ENCODE measurements at places on chromosomes 3 and 15. TPM values are rescaled to one million over a fixed set of nuclear protein-coding genes. Genes with fewer than 3 reads are reported as not detected.

TP63 gene
- 131 TPM for total RNA-seq

GRCh38 chr3:142279965-142280590, 54.7 kb upstream of the GK5 start:
- no peak overlapping the region for H3K27ac ChIP-seq
- H3K36me3 ChIP-seq = no peaks in the 10 kb centered on the region
- DNase-seq = no peak
- H3K27me3 ChIP-seq = no peaks in the 10 kb centered on the region

- no peak for DNase-seq
- H3K36me3 ChIP-seq = no peaks in the 10 kb centered on the region
- no peak overlapping the region for H3K27ac ChIP-seq
Measured at GRCh38 chr3:15973940-15974339, 176.2 kb upstream of the ANKRD28 start.

- H3K27me3 ChIP-seq = no peaks in the 10 kb centered on the region
- peak overlapping the region; percentile 98 for H3K27ac ChIP-seq
- H3K36me3 ChIP-seq = no peaks in the 10 kb centered on the region
Measured at GRCh38 chr3:39150148-39150802, 3.1 kb downstream of the CSRNP1 start.

DNA sequence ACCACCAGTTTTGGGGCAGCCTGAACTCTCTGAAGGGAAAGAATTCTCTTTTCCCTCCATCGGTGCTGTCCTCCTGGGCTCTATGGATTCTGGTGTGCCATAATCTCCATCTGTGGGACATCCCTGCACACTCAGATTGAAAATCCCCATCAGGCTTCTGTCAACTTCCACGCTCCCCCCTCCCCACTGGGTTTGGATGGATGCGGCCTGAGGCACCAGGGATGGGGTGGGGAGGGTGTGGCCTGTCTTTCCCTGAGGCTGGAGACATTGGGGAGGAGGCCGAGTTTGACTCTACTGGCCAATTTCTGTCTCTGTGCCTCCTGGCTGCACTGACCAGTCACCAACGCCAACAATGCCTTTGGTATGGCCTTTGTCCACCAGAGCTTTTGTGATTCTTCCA, 16.3 kb upstream of the FBLN2 start:
- H3K36me3 ChIP-seq = no peaks in the 10 kb centered on the region
- peak overlapping the region; percentile 80 for H3K27ac ChIP-seq
- peaks cover 13% of the 10 kb centered on the region for H3K4me1 ChIP-seq
- H3K27me3 ChIP-seq = no peaks in the 10 kb centered on the region

- no peak overlapping the region for H3K27ac ChIP-seq
- no peaks in the 10 kb centered on the region for H3K27me3 ChIP-seq
- H3K4me3 ChIP-seq = no peak overlapping the region
- DNase-seq = no peak
- no peaks in the 10 kb centered on the region for H3K36me3 ChIP-seq
Measured at GRCh38 chr15:43150191-43150929, 17.0 kb downstream of the TMEM62 start.

PRSS50 gene
- 0.19 TPM for total RNA-seq

NDN gene
- total RNA-seq = 36.5 TPM

- H3K27ac ChIP-seq = no peak overlapping the region
- H3K4me3 ChIP-seq = no peak overlapping the region
- H3K4me1 ChIP-seq = no peaks in the 10 kb centered on the region
- no peak for DNase-seq
Measured at GRCh38 chr15:29062626-29063025, 176.9 kb downstream of the APBA2 start.

DNA sequence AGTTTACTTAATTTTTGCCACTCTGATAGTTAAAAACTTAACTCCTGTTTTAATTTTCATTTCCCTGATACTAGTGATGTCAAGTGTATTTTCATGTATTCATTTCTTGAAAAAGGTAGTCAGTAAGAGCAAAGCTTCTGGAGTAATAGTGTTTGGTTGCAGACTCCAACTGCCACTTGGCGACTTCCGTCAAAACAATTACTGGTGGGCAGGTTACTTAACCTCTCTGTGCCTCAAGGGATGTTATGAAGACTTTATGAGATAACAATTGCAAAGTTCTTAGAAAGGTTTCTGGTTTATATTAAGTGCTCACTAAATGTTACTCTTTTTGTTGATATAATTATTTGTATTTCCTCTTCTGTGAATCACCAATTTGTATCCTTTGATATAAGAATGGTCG, 129.7 kb downstream of the NFKBIZ start:
- no peak for DNase-seq
- H3K27ac ChIP-seq = no peak overlapping the region
- no peaks in the 10 kb centered on the region for H3K27me3 ChIP-seq
- H3K36me3 ChIP-seq = no peaks in the 10 kb centered on the region
- H3K4me3 ChIP-seq = no peak overlapping the region
- H3K4me1 ChIP-seq = no peaks in the 10 kb centered on the region

WNT7A gene
- not detected for total RNA-seq

DNA sequence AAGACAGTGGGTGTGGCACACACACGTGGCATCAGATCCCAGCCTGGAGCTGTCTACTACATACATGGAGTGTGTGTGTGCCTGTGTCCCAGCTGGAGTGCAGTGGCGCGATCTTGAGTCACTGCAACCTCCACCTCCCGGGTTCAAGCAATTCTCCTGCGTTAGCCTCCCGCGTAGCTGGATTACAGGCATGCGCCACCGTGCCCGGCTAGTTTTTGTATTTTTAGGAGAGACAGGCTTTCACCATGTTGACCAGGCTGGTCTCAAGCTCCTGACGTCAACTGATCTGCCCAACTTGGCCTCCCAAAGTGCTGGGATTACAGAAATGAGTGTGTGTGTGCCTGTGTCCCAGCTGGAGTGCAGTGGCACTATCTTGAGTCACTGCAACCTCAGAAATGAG, 108.8 kb downstream of the IL12A start:
- H3K36me3 ChIP-seq = no peaks in the 10 kb centered on the region
- no peaks in the 10 kb centered on the region for H3K27me3 ChIP-seq
- H3K4me3 ChIP-seq = no peak overlapping the region
- no peaks in the 10 kb centered on the region for H3K4me1 ChIP-seq
- H3K27ac ChIP-seq = peak overlapping the region; percentile 4

DNA sequence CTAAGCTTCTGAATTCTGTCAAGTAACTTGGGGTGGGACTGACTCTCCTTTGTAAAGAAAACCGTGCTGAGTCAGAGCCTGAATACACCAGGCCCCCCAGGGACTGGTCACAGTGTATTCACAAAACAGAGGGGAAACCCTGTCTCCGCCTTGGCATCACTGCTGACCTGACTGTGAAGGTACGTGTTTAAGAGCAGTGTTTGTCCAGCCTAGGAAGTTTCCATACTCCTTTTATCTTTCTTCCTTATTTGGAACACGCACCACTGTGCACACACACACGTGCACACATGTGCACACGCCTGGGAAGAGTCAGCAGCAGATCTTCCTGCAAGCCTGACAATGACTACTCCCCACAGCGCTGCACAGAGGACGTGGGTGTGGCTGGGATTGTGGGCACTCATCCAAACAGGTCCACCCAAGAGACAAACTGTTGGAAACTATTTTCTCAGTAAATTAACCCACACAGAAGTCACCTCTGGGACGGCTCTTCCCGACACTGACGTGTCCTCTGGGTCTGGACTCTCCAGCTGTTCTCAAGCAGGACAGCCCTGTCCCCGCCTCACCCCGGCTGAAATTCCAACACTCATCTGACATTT, 87.7 kb downstream of the ATP10A start:
- H3K36me3 ChIP-seq = peaks cover 6% of the 10 kb centered on the region
- no peak for DNase-seq
- H3K27me3 ChIP-seq = no peaks in the 10 kb centered on the region
- no peak overlapping the region for H3K4me3 ChIP-seq
- no peak overlapping the region for H3K27ac ChIP-seq
- peaks cover 7% of the 10 kb centered on the region for H3K4me1 ChIP-seq

FAM162A gene
- total RNA-seq = 48.0 TPM

LOXL1 gene
- 7.7 TPM for total RNA-seq

- no peak overlapping the region for H3K4me3 ChIP-seq
- no peaks in the 10 kb centered on the region for H3K4me1 ChIP-seq
- DNase-seq = no peak
- H3K36me3 ChIP-seq = no peaks in the 10 kb centered on the region
- H3K27me3 ChIP-seq = no peaks in the 10 kb centered on the region
Measured at GRCh38 chr3:6097021-6097420, 763.9 kb upstream of the GRM7 start.

LCMT2 gene
- 7.1 TPM for total RNA-seq

DNA sequence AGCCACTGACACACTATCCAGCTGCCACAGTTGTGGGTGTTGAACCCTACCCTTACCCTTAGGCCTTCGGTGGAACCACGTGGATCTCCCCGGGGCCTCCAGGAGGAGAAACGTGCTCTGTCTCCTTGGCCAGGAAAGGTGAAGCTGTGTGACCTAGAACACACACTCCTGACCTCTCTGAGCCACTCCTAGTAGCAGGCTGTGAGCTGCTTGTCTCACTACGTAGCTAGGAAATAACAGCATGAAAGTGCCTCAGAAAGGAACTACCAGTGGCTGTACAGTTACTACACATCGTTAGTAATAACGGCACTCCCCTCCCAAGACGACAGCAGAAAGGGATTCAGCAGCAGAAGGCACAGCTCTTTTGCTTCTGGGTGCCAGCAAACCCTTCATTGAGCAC, 36.2 kb upstream of the SLC6A6 start:
- H3K27me3 ChIP-seq = no peaks in the 10 kb centered on the region
- no peak for DNase-seq
- no peaks in the 10 kb centered on the region for H3K36me3 ChIP-seq
- H3K27ac ChIP-seq = no peak overlapping the region

DNA sequence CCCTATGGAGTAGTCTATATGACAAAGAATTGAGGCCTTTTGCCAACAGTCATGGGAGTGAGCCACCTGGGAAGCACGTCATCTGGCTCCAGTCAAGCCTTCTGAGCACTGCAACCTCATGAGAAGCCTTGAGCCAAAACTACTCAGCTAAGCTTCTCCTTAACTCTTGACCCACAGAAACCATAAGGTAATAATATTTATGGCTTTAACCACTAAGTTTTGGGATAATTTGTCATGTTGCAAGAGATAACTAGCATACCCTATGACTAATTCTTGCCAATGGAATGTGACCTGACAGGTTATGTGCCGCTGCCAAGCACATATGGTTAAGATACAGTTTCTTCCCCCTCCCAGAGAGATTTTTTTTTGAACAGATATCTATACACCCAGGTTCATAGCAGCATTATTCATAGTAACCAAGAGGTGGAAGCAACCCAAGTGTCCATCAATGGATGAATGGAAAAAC, 11.8 kb upstream of the SLC6A11 start:
- peak overlapping the region; percentile 75 for H3K27ac ChIP-seq
- no peak for DNase-seq
- H3K36me3 ChIP-seq = no peaks in the 10 kb centered on the region
- no peaks in the 10 kb centered on the region for H3K27me3 ChIP-seq

Data from esophagus squamous epithelium (tissue), 5 donors.